SJCRH30 (cell line): ENCODE measurements at places on chromosomes 2 and 18.

GRCh38 chr18:48575301-48575657 lies 36.4 kb downstream of the CTIF start:
- DNase-seq, result no peak

GRCh38 chr2:101185085-101185484 lies 33.9 kb upstream of the TBC1D8 start:
- DNase-seq, result no peak

DNA sequence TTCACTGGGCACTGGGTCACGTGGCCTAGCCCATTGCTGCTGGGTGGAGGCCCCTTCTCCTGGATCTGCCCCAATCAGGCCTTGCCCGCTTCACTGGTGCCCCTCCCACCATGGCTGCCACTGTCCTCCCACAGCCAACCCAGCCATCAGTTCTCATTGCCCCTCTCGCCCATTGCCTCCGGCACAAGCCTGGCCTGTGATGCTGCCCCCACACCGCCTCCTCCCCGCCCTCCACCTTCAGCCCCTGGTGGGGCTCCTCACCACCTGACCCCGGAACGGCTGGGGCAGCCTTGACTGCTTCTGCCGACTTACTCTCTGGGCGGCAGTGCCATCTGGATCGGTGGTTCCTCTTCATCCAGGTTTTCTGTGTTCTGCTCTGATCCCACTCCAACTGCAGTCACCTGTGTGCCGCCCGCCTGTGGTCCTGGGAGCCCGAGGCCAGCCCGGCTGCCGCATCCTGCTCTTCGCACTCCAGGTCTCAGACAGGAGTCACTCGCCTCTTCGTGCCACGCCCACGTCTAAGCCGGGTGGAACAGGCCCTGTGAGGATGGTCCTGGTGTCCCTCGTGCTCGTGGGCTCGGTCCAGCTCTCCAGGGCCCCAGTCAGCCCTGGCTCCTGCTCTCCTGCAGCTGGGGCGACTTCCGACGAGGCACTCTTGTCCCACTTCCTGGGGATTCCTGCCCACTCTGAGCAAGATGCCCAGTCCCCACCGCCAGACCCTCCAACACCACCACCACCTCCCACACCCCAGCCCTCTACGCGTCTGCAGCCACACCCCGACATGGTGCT lies 14.2 kb downstream of the D2HGDH start:
- no peak for DNase-seq

DNA sequence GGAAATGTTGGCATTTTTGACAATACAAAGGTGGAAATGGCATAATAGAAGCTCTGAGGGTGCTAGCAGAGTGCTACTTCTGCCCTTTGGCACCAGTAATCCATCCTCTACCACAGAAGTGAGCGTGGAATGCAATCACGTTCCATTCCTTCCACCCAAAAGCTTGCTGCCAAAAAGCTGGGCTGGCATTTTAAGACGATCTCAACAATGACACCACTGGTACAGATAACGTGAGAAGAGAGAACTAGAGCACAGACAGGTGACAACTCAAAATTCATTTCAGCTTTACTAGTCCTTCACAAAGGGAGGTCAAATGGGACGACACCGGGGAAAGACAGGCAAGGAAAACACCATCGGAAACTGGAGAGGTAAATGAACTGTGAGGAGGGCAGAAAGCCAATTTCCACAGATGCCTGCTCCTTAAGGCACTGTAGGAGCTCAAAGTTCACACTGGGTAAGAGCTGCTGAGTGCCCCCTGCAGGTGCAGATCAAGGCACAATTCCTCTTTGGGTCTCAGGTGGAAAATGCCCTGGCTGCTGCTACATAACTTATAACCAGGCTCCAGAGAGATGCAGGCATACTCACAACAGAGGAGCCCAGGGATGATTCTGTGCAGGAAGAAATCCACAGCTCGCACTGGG lies 50.7 kb upstream of the RNU4ATAC start:
- DNase-seq, result no peak

DNA sequence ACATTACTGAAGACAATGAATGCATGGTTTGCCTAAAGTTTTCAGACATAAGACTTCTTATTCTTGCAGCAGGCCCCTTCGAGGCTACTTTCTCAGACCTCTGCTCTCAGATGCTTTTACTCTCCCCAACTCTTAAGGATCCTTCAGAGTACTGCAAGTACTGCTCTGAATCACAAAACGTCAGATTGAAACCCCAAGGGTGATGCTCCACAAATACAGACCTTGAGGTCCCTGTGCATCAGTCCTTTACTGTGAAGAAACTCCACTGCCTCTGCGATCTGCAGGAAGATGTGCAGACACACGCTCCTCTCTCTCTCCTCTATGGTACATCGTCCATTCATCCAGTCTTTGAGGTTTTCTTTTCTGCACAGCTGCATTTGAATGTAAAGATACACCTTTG lies 52.8 kb downstream of the EIF2AK3 start:
- no peak for DNase-seq

- no peak for DNase-seq
These were observed 11.0 kb upstream of the UBE2F start for GRCh38 chr2:237955640-237956401.

- DNase-seq, result no peak
These were observed 126.4 kb downstream of the SMAD7 start for GRCh38 chr18:48824231-48824970.

DNA sequence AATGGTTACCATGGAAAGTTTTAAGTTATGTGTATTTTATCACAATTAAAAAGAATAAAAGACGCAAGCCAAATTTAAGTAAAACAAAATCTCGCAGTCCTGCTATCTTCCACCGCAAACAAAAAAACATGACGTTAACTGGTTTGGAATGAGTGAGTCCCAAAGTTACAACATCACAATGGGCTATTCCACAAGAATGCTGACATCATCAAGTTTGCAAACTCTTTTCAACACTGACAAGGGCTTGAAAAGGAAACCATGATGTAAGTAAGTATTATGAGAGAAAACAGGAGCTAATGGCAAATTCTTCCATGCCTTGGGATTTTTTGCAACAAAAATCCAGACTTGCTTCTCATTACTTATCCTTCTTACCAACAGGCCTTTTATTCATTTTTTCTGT lies 31.1 kb downstream of the SIGLEC15 start:
- no peak for DNase-seq

- no peak for DNase-seq
These were observed 332.9 kb downstream of the SOCS6 start for GRCh38 chr18:70621710-70622109.

GRCh38 chr2:67459761-67460160 lies 62.6 kb downstream of the ETAA1 start:
- DNase-seq, result no peak

GRCh38 chr18:3524706-3525105 lies 74.7 kb downstream of the TGIF1 start:
- peak; percentile 65 for DNase-seq

DNA sequence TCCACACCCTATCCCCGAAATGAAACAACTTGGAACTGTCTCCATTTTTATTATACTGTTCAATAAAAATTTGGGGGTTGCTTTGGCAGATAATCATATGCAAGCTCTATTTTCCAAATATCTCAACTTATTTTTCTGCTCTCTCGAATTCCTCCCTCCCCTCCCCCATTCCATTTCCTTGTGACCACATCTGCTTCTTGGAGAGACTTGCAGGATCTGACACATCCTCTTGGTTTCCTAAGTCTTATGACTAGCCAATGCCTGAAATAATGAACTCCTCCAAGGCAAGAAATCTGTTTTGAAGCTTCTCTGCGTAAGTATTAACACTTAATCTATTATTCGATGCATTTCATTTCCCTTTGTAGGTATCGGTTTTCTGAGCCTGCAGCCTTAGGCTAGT lies 16.1 kb downstream of the TGIF1 start:
- DNase-seq, result no peak

DNA sequence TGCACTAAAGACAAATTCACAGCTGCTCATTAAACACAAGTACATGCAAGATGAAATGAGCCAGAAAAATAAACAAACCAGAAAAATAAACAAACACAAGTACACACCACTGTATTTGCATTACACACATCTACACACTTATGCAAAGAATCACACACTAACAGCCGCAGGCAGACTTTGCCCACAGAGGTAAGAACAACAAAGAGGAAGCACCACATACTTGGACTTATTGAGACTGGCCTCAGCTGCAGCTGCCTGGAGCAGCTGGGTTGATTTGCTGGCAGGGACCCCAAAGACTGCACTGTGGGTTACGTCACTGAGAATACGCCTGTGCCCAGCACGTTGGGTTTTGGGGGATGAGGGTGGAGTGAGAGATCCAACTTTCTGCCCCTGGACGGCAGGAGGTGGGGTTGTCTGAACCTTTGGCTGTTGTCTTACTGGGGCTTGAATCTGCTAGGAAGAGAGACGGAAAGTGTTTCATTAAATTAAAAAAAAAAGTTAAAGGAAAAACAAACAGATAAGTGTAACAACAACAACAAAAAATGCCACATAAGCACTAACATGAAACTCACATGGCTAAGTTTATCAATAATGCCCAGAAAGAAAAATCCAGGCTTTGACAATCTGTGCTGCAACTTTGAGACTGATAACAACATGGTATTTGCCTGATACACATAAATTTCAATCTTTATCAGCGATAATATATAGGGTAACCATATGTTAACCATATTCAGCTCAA lies 71.9 kb upstream of the NFU1 start:
- peak; percentile 68 for DNase-seq

GRCh38 chr2:169275696-169276444 lies 86.5 kb downstream of the LRP2 start:
- DNase-seq, result peak; percentile 3

GRCh38 chr2:236014408-236015131 lies 153.6 kb downstream of the GBX2 start:
- DNase-seq, result no peak

DNA sequence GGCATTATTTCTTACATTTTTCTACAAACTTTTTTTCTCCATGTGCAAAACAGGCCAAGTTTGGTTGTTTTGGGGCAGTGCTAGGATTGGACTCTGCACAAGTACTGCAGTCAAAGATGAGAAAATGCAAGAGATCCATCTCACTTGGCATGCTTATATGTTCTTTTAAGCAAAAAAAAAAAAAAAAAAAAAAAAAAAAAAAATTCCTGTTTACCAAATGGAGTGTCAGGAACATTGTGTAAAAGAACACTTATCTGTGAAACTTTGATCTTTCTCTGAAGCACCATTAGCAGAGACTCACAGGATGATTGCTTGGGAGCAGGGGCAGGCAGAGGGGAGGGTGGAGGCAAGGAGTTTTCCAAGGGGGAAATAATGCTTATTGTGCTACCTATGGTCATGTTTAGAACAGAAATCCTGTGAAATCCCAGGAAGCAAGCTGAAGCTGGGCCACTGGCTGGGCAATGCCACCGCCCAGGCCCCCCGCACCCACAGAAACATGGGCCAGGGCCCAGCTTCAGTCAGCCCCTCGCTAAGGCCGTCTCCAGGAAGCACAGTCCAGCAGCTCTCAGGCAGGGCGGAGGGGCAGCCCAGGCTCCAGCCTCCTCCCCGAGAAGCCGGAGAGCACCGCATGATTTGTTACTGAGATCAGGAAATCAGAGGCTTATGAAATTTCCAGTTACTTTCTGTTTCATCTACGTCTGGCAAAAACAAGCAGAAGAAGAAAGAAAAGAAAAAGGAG lies 229.4 kb downstream of the ZNF516 start:
- no peak for DNase-seq

GRCh38 chr2:88131999-88132368 lies 4.1 kb upstream of the FABP1 start:
- no peak for DNase-seq

- DNase-seq, result no peak
These were observed 143.7 kb downstream of the LRATD1 start for GRCh38 chr2:14776216-14776615.

- no peak for DNase-seq
These were observed 145.2 kb downstream of the EPHA4 start for GRCh38 chr2:221426929-221427328.

DNA sequence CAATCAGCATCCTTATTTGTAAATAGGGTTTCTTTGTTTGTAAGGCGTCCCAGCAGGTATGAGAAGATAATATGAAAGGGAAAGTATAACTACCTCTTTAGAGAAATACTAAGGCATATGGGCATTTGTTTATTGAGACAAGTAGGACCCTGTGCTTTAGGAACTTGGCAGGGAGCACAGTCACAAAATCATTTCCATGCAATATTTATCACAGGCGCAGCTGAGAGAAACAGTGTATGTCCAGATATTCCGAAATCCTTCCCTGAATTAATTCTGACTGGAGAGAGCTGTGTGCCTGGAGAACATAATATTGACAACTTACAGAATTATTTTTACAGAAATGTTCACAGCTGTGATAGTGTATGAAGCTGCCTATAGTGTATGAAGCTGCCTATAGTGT lies 416.7 kb downstream of the THSD7B start:
- no peak for DNase-seq

DNA sequence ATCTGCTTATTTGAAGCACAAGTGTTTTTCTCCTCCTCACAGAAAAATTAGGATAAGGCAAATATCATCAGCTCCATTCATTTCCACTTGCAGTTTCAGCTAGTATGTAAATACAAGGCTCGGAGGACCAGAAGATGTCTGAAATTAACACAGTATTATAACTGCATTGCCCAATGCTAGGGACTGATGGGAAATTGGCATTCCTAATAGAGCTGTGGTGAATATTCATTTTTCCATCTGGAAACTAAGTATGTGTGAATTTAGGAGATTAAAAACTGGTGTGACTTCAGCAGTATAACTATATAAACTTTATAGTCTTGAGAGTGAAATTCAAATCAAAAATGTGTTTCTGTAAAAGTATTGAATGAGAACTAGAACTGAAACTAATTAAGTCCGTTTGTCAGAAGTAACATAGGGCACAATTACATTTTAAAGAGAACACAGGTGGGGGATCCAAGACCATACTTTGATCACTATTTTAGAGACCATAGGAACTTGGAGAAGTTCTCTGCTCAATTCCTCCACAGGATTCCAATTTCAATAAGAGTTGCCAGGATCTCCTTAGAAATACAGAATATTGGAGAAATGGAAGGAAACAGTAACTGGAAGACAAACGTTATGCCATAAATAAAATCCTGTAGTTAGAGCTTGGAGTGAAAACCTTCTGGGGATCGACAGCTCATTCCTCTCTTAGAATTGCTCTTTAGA lies 12.1 kb upstream of the ITGA6 start:
- no peak for DNase-seq

DNA sequence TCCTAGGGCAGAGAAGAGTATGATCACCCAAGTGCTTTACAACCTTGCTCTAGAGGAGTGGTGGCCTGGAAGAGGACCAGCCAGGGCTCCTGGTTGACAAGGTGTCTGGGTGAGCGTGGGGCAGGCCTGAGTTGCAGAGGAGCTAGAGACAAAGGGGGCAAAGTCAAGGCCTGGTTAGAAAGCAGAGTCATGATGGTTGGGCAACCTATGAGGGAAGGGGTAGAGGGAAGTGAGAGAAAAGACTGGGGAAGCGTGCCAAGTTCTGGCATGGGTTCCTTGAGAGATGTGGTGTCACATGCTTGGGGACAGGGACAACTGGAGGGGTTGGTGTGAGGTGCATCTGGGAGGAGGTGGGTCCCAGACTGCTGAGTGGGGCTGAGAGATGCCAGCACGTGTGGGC lies 13.5 kb downstream of the ZFP36L2 start:
- no peak for DNase-seq

GRCh38 chr2:119366161-119366648 lies 429 bp downstream of the C2orf76 start:
- DNase-seq, result no peak

DNA sequence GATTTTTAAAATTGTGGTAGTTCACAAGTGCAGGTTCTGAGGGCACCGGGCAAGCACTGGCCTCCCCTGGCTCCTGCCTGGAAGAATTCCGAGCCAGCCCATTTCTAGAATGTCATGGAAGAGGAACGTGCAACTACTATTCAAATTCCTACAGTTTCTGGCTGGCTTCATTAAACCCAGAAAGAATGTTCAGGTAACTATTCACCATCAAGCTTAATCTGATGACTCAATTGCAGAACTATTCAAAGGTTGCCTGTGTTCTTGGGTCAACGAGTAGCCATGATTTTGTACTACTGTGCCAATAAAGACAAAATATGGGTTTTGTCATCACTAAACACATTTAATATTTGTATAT lies 14.3 kb upstream of the MFF start:
- no peak for DNase-seq
